ENCODE measurements at places on chromosomes 5 and 9.
A peak's percentile ranks its signal among the peaks of the same experiment; 100 is the strongest.

- DNase-seq = no peak
Observed at GRCh38 chr9:99400184-99400731, 178.2 kb downstream of the SEC61B start.

DNA sequence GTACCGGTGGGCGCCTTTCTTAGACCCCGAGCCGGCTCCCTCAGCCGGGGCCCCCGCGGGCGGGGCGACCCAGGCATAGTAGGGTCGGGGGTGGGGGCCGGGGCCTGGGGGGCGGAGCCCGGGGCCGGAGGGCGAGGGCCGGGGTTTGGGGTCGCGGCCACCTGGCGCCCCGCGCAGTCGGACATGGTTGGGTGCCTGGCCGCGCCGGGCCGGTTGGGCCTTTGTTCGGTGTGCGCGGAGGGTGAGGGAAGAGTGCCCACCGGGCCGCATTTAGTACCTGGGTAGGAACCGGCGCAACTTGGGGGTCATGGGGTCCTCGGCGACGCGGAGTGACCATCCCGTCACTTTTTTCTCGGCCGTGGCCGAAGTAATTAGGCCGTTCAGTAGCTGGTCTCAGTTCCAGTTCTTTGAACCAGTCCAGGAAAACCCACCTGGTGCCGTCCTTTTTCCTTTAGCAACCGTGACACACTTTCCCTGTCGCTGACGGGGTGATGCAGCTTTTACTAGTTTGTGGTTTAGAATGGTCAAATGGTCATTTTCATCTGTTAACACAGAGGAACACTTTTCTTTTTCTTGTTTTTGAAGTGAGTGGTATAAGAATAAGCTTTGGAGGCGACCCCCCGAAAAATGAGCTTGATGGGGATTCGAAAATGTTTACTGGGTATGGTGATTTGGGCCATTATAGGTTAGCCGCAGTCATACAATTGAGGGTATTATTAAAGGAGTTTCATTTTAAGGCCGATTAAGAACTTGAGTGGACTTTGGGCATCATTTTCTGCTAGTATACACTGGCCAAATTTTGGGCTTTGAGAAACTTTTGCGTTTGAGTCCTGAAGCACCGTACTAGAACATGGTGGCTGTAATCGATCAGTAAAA, 589 bp downstream of the CKS2 start:
- no peak for DNase-seq

DNA sequence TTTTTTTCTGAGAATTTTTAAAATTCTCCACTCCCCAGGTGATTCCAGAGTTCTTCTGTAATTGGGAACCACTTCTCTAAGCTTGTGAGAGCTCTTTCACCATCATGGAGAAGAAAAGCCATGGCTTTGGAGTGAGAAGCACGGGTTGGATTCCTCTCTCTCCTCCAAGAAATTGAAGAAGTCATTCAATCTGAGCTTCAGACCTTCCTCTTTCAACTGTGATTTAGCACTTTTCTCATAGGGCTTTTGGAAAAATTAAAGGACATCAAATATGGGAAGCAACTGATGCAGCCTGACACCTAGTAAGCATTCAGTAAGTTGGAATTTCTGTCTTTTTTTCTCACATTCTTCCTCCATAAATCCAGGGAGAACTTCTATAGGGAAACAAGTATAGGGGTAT, 580.4 kb upstream of the KLF4 start:
- no peak for DNase-seq

GRCh38 chr5:139275956-139276355, 17.6 kb upstream of the MATR3 start:
- DNase-seq = no peak

- DNase-seq = no peak
Observed at GRCh38 chr5:75260708-75261107, 24.0 kb upstream of the ANKRD31 start.

DNA sequence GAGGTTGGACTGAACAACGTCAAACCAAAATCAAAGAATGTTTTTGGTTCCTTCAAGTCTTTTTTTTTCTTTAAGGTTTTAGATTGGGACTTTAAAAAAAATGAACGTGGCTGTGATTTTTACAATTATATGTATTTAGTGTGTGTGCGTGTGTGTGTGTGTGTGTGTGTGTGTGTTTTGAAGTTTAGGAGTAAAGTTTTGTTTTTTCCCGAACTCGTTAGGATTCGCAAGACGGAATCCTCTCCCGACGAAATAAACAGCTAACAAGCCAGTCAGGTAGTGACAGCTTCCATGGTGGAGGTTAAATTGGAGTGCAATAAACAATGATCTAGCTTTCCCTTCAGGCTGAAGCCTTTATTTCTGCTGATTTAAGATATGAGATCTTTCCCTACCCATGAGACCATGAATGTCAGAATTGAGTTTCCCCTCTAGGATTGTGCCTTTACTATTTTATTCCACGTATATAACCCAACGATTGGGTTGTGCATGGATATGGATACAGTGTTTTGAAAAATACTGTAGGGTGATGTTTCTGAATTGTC, 1.2 kb downstream of the KIAA1958 start:
- no peak for DNase-seq

DNA sequence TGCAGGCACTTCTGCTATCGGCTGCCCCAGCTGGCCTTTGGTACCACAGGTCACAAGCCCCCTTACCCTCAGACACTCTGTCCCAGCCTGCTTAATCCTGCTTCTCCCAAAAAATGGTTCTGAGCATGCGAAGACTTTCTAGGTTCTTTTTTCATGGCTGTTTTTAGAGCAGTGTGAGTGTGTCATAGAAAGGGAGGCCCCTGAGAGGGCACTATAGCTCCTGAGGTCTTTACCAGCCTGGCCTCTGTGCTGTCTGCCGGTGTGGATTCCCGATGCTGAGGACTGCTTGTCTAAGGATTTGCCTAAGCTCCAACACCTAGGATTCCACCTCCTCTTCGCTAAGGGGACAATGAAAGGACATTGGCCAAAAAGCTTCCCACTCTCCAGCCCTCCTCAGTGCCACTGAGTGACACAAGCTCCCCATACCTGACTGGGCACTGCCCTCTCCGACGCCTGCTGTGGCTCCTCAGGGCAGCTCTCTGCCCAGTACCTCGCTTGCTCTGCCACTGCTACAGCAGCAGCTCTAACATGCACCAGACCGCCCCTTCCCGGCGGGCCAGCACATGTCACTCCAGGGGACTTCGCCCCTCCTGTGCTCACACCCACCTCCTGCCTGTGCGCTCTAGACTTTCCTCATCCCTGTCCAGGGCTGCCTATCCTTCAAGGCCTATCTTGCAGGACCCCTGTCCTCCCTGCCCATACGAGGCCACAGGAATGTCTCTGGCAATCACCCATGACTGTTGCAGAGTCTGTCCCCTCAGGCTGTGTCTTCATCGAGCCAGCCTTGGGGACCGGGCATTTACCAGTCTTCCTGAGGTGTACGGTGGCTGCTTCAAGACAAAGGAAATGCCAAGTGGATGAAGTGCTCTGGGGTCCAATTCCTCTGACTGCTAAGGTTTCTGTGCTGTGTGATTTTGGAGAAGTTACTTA, 21.0 kb downstream of the MACROH2A1 start:
- no peak for DNase-seq

DNA sequence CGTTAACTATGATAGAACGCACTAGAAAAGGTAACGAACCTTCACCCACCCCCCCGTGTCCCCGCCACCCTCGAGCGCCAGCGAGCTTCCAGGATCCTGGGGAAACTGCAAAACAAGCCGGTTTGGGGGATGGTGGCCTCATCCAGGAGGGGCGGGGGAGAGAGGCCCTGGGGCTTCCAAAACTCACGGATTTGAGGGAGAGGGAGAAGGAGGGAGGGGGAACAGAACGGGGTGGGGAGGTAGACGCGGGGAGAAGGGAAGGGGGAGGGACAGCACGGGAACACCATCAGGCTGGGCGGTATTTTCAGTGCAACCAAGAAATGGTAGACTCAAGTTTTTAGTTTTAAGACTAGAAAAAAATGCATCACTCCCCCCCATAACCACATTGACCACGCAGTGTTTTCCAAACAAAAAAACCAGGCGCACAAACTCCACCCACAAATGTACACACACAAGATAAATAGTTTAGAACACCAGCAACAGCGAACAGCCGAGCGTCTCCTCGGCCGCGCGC, 1.4 kb downstream of the NRARP start:
- DNase-seq = peak; percentile 85

GRCh38 chr9:136711751-136712689, at the start of gene DIPK1B:
Gene DIPK1B, plus strand, starts transcription at chr9:136712572. Its CDS starts 94 bp downstream, at chr9:136712666.
- no peak for DNase-seq

DNA sequence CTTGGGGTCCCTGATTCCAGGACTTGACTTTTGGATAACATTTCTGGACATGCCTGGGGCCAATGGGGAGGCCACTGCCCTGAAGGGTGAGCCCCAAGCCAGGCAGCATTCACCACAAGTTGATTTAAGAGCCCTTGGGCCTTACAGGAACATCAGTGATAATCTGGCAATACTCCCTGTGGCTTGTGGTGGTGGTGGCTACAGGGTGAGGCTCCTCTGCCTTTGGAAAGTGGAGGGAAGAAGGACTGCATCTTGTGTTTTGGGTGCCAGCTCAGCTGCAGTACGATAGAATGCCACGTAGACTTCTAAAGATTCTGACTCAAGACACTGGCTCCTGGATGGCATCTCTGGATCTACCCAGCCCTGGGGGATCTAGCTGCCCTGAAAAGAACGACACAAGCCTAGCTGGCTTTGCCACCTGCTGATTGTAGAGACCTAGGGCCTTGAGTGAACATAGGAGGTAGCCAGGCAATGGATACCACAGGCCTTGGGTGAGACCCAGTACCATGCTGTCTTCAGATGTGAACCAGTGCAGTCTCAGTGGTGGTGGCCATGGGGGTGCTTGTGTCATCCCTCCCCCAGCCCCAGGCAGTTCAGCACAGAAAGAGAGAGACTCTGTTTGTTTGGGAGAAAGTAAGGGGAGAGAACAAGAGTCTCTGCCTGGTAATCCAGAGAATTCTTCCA, 79.0 kb upstream of the DAP start:
- DNase-seq = no peak

GRCh38 chr5:132430746-132431145, 59.8 kb downstream of the IRF1 start:
- no peak for DNase-seq

DNA sequence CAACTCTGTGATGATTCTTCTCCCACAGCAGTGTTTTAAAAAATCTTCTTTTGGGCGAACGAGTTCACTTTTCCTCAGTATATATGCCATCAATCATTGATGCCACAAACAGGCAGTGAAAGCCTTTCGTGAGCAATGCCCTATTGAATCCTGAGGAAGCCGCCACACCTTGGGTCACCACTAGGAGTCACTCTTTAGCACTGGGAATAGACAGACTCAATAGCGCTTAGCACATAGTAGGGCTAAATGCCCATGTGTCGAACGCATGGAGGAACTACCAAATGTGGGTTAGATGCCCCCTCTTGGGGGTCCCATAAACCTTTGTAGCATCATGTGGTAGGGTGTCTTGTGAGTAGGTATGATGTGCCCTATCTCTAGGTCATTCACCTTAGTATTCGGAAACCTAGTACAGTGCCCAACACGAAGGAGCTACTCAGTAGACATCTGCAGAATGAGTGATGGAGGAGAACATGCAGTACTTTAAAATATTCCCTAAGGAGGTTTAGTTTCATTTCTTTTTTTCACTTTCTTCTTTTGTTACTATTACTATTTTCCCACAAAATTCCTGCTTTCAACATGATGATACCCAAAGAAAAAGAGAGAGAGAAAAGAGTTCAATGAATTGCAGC, 603.7 kb downstream of the BNC2 start:
- no peak for DNase-seq

DNA sequence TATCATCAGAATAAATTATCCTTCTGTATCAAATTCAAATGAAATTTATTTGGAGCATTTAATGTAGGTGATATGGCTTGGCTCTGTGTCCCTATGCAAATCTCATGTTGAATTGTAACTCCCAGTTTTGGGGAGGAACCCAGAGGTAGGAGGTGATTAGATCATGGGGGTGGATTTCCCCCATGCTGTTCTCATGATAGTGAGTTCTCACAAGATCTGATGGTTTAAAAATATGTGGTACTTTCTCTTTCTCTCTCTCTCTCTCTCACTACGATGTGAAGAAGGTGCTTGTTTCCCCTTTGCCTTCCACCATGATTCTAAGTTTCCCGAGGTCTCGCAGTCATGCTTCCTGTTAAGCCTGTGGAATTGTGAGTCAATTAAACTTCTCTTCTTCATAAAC, 678.4 kb upstream of the RGMB start:
- DNase-seq = no peak

- DNase-seq = peak; percentile 71
Observed at GRCh38 chr5:7876867-7877266, 7.9 kb downstream of the MTRR start.

DNA sequence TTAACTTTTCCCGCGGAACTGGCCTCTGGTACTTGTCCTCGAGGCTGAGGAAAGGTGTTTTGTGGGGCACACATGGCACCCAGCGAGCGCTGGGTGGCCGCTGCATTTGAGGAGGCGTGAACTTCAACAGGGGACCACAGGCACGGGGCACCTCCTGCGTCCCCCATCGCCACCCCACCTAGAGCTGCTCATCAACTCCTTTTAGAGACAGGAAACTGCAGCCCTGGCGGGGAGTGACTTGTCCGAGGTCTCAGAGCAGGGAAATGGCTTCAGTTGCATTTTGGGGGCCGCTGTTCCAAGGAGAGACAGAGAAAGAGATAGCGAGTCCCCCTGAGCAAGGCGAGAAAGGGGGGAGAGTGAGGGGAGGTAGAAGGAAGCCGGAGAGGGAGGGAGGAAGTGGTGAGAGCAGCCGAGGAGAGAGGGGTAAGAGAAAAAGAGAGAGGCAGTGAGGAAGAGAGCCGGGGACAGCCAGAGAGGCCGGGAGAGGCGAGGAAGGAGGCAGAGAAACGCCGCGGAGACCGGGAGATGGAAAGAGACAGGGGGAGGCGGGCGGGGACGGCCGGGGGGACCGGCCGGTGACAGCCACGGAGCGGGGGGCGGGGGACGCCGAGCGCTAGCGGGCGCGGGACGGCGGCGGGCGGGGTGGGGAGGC, 12.5 kb upstream of the LHX2 start:
- no peak for DNase-seq

DNA sequence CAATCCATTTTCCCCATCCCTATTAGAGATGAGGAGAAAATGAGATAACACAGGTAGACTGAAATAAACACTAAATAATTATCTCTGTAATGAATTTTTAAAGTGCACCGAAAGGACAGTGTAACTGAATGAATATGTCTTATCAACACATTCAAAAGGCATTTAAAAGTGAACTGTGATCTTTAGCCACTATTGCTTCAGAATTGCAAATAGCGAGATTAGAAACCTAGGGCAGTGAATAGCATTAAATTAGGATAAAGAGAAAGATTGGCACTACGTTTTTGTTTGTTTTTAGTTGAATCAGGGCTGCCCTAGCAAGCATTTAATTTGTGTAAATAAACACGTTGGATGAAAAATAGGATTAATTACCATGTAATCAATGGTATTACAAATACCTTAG, 537.5 kb downstream of the ELAVL2 start:
- DNase-seq = no peak
